Left lung (tissue), 14 donors: ENCODE measurements at places on chromosomes 6 and 20. TPM values are rescaled to one million over a fixed set of nuclear protein-coding genes. Genes with fewer than 3 reads are reported as not detected.

DNA sequence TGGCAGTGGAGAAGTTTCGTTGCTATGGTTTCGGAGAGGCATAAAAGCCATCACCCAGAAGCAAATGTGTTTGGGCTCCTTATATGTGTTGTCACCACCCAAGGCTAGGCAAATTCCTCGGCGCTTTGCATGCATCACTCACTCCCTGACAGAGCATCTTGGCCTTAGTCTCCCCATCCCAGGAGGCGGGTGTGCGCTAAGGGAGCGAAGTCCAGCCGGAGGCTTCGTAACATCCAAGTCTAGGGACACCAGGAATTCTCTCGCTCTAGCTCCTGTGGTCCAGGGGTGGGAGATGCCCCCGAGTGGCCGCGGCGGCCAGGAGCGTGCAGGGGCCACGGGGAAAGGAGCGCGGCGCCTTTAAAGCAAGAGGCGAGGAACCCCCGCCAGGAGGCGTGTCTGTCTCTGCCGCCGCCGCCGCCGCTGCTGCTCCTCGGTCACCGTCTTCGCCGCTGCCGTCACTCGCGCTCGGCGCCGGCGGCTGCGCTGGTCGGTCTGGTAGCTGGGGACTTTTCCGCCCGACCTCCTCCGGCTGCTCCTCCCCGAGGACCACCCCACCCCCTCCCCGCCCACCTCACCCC lies at the start of gene GRIK2:
GRIK2 (plus strand) TSS at position 458 of the 578 bp plus-strand sequence.
- peaks cover 73% of the 10 kb centered on the region for H3K27me3 ChIP-seq
- H3K36me3 ChIP-seq, result no peaks in the 10 kb centered on the region
- H3K4me3 ChIP-seq, result peak within 1 kb of the TSS; percentile 3
- peaks cover 4% of the 10 kb centered on the region for H3K4me1 ChIP-seq
- DNase-seq, result peak; percentile 32
- no peak within 1 kb of the TSS for H3K27ac ChIP-seq

DNA sequence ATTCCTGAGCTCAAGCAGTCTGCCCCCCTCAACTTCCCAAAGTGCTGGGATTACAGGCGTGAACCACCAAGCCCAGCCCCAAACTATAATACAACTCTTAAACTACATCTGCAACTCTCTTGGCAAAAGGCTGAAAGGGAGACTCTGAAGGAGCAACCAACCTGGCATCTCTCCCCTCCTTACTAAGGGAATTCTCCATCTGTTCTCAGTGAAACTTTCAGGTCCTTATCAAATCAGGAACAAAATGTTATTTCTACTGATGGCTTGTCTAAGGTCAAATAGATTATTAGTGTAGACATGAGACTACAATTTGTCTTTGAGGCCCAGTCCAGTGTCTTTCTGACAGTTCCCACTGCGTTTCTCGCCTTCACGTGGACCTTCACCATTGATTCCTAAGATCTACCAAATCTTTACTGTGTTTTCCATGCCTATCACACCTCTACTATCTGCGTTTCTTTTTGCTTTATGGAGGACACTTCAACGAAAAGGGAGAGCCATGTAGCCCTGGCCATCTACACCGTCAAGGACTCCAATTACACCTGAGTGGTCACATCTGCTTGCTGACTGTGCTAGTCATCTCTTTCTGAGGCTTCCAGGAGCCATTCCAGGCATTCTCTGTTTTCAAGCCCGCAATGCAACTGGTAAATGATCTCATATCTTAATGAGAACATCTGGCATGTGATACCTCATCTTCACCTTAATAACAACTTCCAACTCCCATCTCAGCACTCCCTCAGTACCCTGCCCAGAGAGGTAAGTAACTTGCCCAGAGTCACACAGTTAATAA lies 405.7 kb upstream of the CITED2 start:
- no peaks in the 10 kb centered on the region for H3K27me3 ChIP-seq
- no peak overlapping the region for H3K4me3 ChIP-seq
- DNase-seq, result no peak
- H3K27ac ChIP-seq, result no peak overlapping the region

DNA sequence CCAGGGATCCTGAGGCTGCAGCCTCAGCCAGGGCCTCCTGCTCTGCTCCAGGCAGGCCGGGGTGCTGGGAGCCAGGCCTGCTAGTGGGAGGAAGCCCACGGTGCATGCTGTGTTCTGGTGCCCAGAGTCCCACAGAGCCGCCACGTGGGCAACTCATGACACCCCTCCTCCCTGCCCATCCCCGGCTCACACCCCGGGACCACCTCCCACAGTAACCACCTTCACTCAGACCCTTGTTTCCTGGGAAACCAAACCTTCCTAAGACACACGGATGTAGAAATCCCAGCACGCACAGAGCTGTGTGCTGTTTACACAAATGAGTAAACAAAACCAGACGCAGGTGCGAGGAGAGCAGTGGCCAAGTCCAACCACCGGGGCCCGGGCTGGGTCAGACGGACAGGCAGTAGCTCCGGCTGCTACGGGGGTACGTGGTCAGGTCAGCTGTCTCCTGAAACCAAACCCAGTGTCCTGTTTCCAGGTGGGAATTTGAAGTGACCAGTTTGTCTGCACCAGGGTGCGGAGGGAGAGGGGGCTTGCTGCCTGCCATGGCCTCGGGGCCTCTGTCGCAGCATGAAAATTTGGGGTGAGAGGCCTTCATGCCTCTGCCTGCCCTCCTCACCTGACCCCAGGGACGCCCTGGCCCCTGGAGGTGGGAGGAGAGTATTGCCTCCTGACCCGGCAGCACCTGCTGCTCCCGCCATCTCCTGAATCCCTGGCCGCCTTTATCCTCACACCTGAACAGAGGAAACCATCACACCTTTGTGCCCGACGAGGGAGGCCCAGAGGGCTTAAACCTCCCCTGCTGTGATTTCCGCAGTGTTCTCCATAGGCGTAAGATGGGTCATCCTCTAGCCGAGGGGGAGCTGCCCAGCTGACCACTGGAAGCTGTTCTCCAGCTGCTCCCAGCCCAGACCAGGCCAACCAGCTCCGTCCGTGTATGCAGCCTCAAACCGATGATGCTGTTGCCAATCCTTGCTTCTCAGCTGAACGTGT lies 52.0 kb upstream of the SMOC2 start:
- peaks cover 54% of the 10 kb centered on the region for H3K27me3 ChIP-seq
- no peak overlapping the region for H3K27ac ChIP-seq
- no peaks in the 10 kb centered on the region for H3K36me3 ChIP-seq
- no peak overlapping the region for H3K4me3 ChIP-seq
- no peak for DNase-seq

Gene CLDN20
- not detected for total RNA-seq

Gene PLCB1
- 9.6 TPM for total RNA-seq

GRCh38 chr20:55782912-55783253 lies 222.4 kb downstream of the CBLN4 start:
- no peaks in the 10 kb centered on the region for H3K36me3 ChIP-seq
- no peak for DNase-seq
- H3K4me3 ChIP-seq, result no peak overlapping the region
- H3K4me1 ChIP-seq, result no peaks in the 10 kb centered on the region

- no peak for DNase-seq
- H3K36me3 ChIP-seq, result no peaks in the 10 kb centered on the region
- H3K4me3 ChIP-seq, result no peak overlapping the region
- peaks cover 53% of the 10 kb centered on the region for H3K27me3 ChIP-seq
- H3K27ac ChIP-seq, result no peak overlapping the region
Observed at GRCh38 chr20:44112456-44112855, 74.5 kb downstream of the JPH2 start.

DNA sequence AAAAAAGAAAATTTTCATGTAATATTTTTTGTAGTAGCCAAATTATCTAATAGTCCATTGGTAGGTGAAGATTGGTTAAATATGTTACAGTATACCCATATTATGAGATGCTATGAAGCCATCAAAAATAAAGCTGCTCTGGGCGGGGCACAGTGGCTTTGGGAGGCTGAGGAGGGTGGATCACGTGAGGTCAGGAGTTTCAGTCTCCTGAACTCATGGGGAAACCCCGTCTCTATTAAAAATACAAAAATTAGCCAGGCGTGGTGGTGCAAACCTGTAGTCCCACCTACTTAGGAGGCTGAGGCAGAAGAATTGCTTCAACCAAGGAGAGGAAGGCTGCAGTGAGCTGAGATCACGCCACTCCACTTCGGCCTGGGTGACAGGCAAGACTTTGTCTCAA lies 360.5 kb downstream of the KIF16B start:
- H3K4me1 ChIP-seq, result no peaks in the 10 kb centered on the region
- no peaks in the 10 kb centered on the region for H3K36me3 ChIP-seq
- H3K27ac ChIP-seq, result no peak overlapping the region
- no peak for DNase-seq
- H3K4me3 ChIP-seq, result no peak overlapping the region

Gene MAS1
- not detected for total RNA-seq

Gene MRAP2
- 1.2 TPM for total RNA-seq

Gene PDSS2
- total RNA-seq, result 19.2 TPM

DNA sequence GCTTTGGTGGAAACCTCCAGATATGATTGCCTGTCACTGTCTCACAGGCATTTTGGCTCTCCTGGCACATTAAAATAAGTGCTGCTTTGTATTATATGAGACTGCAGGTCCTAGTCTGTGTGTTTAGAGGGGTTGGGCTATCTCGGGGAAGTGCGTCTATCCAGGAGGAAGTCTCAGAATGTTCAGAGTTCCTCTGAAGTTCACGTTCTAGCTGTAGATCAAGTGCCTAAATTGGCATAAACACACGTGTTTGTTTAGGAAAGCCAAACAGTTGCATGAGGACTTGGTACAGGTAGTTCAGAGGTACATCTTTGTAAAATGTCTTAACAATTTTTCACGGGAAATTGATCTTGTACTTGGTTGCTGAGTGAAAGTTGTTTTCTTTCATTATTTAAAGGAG lies 36.4 kb upstream of the SLC22A1 start:
- H3K27me3 ChIP-seq, result no peaks in the 10 kb centered on the region
- no peak overlapping the region for H3K4me3 ChIP-seq
- no peak overlapping the region for H3K27ac ChIP-seq
- no peak for DNase-seq

DNA sequence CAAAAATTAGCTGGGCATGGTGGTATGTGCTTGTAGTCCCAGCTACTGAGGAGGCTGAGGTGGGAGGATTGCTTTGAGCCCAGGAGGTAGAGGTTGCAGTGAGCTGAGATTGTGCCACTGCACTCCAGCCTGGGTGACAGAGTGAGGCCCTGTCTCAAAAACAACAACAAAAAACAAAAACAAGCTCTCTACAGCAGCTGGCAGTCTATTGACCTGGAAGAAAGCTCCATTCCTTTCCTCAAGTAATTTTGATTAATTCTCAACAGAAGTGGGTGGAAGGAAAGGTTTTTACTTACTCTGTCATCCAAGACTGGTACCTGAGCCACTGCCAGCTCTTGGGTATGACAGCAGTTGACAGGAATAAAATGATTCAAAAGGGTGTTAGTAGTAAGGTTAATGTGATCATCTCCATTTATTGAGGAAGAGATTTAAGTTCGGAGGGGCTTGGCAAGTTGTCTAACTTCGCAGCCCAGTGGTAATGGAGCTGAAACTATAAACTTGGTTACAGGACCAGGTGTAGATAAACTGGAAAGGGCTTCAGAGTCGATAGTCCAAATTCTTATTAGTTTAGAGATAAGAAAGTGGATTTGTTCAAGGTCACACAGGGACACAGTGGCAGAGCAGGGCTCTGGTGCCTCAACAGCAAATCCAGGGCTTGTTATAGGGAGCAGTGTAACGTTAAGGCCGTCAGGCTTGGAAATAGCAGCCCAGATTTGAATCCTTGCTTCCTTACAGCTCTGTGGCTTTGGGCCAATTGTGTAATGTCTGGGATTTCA lies 14.8 kb downstream of the SRSF3 start:
- H3K27ac ChIP-seq, result no peak overlapping the region
- peaks cover 52% of the 10 kb centered on the region for H3K4me1 ChIP-seq
- no peak overlapping the region for H3K4me3 ChIP-seq
- peaks cover 100% of the 10 kb centered on the region for H3K36me3 ChIP-seq
- H3K27me3 ChIP-seq, result no peaks in the 10 kb centered on the region

- no peak overlapping the region for H3K27ac ChIP-seq
- DNase-seq, result no peak
- peaks cover 20% of the 10 kb centered on the region for H3K27me3 ChIP-seq
- H3K4me3 ChIP-seq, result no peak overlapping the region
- no peaks in the 10 kb centered on the region for H3K4me1 ChIP-seq
- no peaks in the 10 kb centered on the region for H3K36me3 ChIP-seq
Observed at GRCh38 chr6:39005774-39006173, 42.8 kb upstream of the GLP1R start.
